Left forelimb (tissue), 1 donor: ENCODE measurements at places on chromosomes 12 and 14.

GRCh38 chr14:23647619-23648018 lies 11.5 kb downstream of the DHRS2 start:
- DNase-seq, result no peak

GRCh38 chr12:57213058-57213715 lies 3.4 kb upstream of the NXPH4 start:
- peak; percentile 91 for DNase-seq

DNA sequence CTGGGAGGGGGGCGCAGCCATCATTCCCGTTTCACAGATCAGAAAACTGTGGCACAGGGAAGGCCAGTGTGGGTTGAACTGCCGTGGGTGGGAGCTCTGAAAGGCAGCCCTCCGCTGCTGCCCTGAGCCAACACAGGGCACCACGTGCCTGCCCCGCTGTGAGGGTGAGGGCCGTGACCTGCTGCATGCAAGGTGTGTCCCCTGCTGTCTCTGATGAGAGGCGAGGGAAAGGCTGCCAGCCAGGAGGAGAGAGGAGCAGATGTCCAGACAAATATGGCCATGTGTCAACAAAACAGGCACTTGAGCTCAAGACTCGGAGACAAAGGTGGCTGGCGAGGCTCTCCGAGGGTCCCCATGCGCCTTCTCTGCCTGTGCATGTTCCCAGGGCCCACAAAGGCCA lies 108.8 kb downstream of the RBM19 start:
- DNase-seq, result no peak

GRCh38 chr14:70744641-70745040 lies 64.7 kb downstream of the MAP3K9 start:
- no peak for DNase-seq

GRCh38 chr12:56469007-56469930 lies 891 bp downstream of the SPRYD4 start:
- no peak for DNase-seq

DNA sequence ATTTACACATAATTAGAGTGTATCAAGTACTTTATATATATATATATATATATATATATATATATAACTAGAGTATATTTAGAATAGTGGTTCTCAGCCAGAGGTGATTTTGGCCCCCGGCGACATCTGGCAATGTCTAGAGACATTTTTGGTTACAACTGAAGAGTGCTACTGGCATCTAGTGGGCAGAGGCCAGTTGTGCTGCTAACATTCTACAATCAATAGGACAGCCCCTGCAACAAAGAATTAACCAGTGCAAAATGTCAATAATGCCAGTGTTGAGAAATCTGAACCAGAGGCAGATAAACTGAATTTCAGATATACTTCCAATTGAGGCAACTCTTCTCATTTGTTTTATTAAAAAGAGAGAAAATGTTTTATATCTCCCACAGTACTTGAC lies 8.9 kb downstream of the GTF2A1 start:
- no peak for DNase-seq

DNA sequence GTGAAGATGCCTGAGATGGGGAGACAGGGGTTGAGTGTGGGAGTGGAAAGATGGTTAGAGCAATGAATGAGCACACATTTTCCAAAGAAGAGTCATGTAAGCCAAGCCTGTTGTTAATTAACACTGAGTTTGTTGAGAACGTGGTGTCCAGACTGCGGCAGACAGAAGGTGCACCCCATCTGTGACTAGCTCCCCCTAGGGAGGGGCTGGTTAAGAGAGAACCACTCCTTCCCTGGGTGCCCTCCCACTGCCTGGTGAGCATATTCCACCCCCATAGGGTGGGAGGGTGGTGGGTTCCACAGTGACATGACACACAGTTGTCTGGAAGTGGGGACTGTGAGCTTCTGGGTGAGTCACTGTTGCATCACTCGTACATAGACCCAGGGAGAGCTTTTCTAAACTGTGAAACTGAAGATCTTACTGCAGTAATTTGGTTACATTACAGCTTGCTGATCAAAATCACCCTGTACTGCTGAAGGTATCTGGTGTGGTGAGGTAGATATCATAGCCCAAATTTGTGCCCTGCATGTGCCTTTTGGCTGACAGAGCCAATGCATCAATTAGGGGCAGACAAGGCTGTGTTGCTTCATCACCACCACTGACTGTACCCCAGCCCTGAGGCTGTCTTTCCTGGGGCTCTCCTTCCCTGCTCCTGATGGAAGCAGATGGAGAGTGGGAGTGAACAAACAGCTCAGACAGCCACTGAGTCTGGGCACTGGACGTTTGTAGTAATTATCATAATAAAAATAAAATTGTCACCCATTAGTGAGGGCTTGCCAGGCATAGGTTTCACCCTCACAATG lies 150.9 kb downstream of the EMP1 start:
- no peak for DNase-seq

GRCh38 chr12:13680916-13681315 lies 300.5 kb downstream of the GRIN2B start:
- no peak for DNase-seq

GRCh38 chr12:32183650-32184049 lies 77.0 kb downstream of the BICD1 start:
- DNase-seq, result no peak

- no peak for DNase-seq
Measured at GRCh38 chr12:62882696-62883095, 52.3 kb downstream of the PPM1H start.

DNA sequence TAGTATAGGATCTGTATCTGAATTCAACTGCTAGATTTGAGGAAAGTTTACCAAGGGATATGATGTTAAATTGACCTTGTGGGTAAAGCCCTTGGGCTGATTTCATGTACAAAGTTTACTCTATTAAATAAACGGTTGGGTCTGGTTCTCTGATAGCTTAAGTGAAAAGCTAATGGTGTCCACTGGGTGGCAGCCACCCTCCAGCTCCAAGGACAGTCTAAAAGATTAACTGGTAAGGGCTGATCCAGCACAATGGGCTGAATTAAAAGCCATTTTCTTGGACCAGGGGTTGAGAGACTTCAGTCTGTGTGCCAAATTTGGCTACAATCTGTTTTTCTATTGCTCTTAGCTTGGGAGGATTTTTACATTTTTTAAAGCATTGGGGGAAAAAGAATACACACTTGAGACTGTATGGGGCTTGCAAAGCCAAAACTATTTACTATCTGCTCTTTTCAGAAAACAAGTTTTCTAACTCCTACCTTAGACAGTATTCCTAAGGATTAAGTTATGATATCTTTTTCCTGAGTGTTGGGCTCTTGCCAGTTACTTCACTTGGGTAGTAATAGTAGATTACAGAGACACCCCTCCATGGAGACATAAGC lies 116.5 kb downstream of the GPHN start:
- no peak for DNase-seq
